ENCODE measurements at places on chromosomes 4 and X.

DNA sequence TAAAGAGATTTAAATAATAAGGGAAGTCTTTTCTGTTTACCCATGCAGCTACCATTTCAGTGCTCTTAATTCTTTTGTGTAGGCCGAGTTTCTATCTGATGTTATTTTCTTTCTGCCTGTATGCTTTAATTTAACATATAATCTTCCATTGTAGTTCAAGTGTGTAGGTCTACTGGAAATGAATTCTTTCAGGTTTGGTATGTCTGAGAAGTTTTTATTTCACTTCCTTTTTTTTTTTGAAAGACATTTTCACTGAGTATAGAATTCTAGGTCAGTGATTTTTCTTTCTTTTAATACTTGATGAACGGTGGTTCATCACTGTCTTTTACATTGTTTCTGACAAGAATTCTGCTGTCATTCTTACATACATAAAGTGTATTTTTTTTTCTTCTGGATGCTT is 42.1 kb downstream of the VAMP7 start:
- no peak for DNase-seq

DNA sequence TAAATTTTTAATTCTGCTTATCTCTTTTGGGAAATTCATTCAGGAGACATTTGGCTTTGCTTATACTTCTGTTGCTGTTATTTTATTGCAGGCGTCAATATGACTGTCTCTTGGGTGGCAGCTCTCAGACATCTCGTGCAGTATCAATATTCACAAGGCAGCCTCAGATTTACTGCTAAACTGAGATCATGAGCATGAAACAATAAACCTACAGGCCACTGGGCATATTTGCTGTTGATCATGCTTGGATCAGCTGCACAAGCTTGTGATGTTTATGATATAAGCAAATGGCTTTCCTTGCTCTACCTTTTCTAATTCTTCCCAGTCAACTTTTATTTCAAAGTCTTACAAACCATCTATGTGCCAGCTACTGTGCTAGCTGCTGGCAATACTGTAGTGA is 39.2 kb downstream of the TSPAN5 start:
- DNase-seq = no peak

- DNase-seq = peak; percentile 19
Observed at GRCh38 chrX:56766554-56767347, 37.7 kb downstream of the NBDY start.

DNA sequence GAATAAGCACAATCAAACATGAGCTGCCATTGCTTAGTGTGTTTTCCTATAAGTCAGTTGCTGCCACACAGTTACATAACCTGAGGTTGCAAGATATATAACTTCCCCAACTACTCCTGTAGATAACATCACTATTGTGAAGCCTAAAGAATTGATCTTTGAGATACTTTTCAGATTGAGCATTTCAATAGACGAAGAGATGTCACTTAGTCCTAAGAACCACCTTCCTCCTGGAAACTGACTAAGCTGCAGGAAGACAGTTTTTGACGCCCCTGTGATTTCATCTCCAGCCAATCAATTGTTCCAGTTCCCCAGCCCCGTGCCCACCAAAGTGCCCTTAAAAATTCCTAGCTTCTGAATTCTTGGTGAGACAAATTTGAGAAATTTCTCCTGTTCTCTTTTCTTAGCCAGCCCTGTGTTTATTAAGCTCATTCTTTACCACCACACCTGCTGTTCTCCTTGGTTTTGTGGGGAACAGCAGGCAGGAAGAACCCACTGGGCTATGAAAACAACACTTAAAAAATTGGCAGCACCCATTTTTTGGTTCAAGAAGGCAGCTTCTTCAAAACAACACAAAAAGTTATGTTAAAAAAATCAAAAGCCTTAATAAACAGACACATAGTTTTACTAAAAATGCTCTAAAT is 317.1 kb upstream of the PABPC4L start:
- DNase-seq = no peak

GRCh38 chr4:2914256-2915126 is 48.7 kb downstream of the NOP14 start:
- no peak for DNase-seq

GRCh38 chr4:186604124-186604807 is 48.9 kb upstream of the MTNR1A start:
- DNase-seq = no peak

DNA sequence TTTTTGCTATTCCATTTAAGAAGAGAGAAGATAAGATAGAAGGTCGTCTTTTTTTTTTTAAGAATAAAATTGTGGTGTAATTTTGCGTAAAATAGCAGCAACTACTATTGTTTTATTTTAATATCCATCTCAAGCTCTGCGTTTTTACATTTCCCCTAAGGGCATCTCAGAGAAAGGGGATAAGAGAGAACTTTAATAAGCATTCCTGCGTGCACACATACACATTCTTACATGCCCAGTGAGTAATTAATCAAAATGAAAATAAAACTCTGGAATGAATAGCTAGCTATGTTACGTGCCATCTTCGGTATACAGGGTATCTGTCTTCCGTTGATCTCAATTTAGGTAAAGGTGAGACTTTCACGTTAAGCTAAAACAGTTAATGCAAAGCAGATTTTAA is 200.3 kb upstream of the TENM3 start:
- no peak for DNase-seq

DNA sequence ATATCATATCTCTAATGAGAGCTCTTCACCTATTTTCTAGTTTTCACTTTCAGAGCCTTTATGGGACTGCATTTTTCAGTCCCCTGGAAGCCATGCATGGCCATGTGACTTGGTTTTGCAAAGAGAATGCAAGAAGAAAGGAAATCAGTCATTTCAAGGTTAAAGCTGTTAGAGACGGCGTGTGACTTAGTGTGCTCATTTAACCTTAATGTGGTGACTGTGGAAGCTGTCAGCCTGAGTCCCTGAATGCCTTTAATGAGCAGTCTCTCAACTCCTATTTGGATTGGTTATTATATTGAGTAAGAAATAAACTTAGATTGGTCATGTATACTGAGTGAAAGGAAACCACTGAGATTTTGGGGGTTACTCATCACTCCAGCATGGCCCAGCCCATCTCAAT is 212.7 kb downstream of the KCNIP4 start:
- no peak for DNase-seq

DNA sequence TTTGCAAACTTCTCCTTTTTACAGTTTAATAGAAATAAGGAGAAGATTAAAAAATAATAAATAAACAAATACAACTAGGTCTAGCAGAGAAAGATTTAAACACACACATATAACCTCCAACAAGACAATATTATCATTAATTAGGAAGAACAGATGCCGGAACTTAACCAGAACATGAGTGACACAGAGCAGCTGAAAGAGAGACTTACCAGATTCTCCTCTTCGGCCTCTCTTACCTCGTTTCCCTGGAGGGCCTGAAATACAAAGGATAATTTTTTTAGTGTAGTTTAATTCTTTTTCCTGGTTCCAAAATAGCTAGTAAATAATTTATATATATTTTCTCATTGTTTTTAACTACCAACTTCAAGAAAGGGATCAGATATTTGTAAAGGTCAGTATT is 252.5 kb downstream of the COL25A1 start:
- DNase-seq = no peak

DNA sequence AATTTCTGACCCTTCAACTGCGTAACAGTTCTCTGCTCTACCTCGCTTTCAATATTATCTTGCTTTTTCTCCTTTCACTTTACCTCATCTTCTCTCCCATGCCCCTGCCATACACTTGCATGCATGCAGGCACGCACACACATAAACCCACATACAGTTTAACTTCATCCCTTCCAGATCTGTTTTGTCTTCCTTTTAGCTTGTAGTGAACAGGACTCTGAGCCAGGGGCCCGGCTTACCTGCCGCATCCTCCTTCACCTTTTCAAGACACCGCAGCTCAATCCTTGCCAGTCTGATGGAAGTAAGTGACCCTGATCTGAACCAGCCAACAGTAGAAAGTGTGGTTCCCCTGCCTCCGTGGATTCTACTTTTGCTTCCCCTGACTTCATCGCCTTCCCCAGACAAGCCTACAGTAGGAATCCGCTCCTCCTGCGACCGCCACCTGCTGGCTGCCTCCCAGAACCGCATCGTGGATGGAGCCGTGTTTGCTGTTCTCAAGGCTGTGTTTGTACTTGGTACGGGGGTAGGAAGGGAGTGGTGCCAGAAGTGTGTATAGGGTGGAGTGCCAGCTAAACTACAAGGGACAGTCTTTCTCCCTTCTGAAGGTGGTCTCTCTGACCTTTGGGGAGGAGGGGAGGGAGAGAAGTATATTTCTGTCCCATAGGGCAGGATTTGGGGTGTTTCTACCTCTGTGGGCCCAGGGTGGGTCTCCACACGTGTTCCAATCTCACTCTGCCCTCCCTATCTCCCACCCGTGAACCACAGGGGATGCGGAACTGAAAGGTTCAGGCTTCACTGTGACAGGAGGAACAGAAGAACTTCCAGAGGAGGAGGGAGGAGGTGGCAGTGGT is 10.7 kb downstream of the MED12 start:
- DNase-seq = peak; percentile 79

DNA sequence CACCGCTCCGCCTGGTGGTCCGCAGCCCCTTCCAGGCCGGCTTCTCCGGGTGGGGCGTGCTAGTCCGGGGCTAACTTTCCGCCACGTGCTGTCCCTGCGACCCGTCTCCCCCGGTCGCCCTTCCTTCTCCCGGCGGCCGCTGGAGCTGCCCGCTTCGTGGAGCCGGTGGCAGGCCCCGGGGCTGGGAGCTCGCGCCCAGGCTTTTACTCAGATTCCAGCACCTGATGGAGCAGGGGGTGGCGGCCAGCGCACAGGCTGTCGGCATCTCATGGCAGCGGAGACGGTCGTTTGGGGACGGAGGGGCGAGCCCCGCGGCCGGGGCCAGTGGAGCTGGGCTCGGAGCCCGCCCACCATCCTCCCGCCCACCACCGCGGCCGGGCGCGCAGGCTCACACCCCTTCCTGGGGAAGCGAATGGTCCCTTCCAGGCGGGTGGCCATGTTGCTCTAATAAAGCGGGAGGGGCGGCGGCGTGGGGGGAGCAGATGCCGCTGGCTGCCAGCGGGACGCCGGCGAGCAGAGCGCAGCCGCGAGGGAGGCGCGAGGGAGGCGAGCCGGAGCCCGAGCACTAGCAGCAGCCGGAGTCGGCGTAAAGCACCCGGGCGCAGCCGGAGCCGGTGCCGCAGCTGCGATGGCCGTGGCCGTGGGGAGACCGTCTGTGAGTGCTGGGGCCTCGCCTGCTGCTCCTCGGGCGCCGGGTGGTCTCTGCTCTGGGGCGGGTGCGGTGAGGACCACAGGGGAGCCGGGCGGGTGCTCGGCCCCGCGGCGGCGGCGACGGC is at the start of gene SEPTIN11:
Gene SEPTIN11 (plus strand): TSS at position 477 of the 776 bp plus-strand sequence. CDS start 152 bp downstream, at position 629.
- peak; percentile 97 for DNase-seq

DNA sequence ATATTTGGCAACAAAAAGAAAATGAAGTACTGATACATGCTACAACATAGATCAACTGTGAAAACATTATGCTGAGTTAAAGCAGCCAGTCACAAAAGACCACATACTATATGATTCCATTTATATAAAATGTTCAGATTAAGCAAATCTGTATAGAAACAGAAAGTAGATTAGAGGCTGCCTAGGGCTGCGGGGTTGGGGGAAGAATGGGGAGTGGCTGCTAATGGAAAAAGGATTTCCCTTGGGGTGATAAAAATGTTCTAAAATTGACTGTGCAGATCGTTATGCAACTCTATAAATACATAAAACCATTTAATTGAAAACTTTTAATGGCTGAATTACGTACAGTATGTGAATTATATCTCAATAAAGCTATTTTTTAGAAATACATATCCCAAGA is 46.8 kb downstream of the NEK1 start:
- DNase-seq = no peak

- no peak for DNase-seq
Observed at GRCh38 chr4:163200727-163201349, 34.1 kb upstream of the NAF1 start.

GRCh38 chr4:22179124-22179874 is 230.7 kb upstream of the KCNIP4 start:
- DNase-seq = no peak

- no peak for DNase-seq
Observed at GRCh38 chrX:125387945-125388344, 68.3 kb downstream of the TEX13C start.

GRCh38 chr4:124753941-124754581 is 41.5 kb upstream of the ANKRD50 start:
- no peak for DNase-seq

- no peak for DNase-seq
Observed at GRCh38 chrX:153226344-153227185, 47.5 kb downstream of the MAGEA1 start.

DNA sequence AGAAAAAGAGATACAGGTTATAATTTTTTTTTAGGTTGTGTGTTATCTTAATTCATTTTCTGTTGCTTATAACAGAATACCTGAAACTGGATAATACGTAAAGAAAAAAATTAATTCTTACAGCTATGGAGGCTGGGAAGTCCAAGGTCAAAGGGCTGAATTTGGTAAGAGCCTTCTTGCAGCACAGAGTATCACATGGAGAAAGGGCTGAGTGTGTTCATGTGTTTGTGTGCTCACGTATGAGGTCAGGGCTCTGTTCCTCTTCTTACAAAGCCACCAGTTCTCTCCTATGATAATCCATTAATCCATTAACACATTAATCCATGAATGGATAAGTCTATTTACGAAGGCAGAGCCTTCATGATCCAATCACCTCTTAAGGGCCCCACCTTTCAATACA is 8.6 kb upstream of the RAB28 start:
- no peak for DNase-seq
